Right renal pelvis (tissue), 4 donors: ENCODE measurements at places on chromosomes 5 and 9. TPM values are rescaled to one million over a fixed set of nuclear protein-coding genes. Genes with fewer than 3 reads are reported as not detected.
A peak's percentile ranks its signal among the peaks of the same experiment; 100 is the strongest.

DNA sequence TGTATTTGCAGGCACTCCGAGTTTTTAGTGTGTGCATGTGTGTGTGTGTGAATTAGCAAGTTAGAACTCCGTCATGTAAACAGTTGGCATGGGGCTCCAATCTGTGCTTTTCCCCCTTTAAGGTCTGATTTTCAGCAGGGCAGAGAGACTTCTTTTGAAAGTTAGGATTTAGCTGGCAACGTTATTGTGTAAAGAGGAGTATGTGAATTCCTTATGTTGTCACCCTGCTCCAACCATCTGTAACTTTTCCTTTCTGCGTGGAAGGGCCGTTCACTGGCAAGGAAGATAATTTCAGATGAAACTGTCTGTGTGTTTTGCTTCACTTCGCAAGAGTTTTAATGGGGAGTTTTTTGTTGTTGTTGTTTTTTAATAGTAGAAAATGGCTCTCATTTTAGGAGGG, 332 bp downstream of the SGCD start:
- DNase-seq = peak; percentile 3

GRCh38 chr5:61256474-61256873, 75.6 kb upstream of the ZSWIM6 start:
- no peak for DNase-seq

BNC2 gene
- polyA plus RNA-seq = 11.0 TPM

DNA sequence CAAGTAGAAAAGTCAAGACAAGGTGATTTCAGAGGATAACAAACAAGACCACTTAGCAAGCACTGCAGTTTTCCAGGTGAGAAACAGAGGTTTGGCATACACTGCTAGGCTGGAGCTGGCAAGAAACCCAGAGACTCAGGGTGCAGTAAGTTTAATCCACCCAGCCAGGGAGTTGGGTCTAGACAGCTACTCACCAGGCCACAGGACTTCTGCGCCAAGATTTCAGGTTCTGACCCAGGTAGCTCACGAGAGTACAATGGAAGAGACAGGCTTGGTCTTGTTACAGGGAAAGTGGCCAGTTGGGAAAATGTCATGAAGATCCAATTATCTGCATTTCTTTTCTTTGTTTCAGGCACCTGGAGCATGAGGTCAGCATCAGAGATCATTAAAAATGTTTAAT, 9.8 kb downstream of the SMIM23 start:
- no peak for DNase-seq

DNA sequence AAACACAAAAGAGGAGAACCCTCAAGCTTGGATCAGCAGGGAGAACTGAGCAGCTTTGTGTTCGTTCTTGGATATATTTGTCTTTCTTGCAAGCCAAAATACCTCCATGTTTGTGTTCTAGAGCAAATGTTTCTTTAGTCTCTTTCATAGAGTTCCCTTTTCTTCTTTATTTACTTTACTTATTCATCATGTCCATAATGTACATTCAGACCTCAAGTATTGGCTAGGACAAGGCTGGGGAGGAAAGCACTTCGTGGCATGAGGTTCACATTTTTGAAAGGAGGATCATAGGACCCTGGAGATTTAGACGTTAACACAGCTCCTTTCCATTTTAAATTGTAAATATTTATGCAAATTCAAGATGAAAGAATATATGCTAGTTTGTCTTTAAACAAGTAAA, 590.2 kb upstream of the MEF2C start:
- DNase-seq = no peak

FOXI1 gene
- 7.2 TPM for polyA plus RNA-seq

ADAMTS12 gene
- 16.2 TPM for polyA plus RNA-seq

GRCh38 chr9:87556821-87557220, 59.2 kb downstream of the DAPK1 start:
- no peak for DNase-seq

ZNF618 gene
- 40.4 TPM for polyA plus RNA-seq

DNA sequence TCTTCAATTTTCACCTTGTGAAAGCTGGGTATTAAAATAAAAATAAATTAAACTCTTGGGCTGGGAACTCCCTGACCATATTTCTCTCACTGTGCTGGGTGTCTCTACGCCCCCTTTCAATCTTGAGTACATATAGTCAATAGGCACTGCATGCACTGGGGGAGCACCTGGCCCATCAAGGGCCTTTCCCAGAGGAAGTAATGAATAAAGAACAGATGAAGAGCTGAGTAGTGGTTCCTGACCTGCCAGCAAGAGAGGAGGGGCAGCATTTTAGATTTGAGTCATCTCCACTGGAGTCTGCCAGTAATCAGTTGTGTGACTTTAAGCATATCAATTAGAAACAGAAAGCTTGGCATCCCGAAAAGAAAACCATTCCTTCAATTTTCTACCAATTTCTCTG, 6.2 kb downstream of the MAPKAP1 start:
- DNase-seq = no peak

DNA sequence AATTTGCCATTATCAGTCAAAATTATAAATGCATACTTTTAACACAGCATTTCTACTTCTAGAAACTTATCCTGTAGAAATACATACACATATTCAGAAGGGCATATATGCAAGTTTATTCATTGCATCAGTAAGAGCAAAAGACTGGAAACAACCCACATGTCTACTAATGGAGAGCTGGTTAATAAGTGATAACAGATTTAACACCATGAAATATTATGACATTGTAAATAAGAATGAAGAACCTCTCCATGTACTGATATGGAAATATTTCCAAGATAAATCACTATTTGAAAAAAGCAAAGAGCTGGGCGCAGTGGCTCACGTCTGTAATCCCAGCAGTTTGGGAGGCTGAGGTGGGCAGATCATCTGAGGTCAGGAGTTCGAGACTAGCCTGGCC, 54.5 kb downstream of the ELOVL7 start:
- DNase-seq = no peak

- DNase-seq = no peak
Observed at GRCh38 chr5:159132429-159133040, 32.8 kb upstream of the EBF1 start.

GRCh38 chr9:125486576-125486975, 220.4 kb downstream of the MAPKAP1 start:
- DNase-seq = no peak

GRCh38 chr9:110648696-110649095, 19.9 kb upstream of the MUSK start:
- no peak for DNase-seq

RETREG1 gene
- polyA plus RNA-seq = 35.4 TPM

HMCN2 gene
- polyA plus RNA-seq = 0.50 TPM

- peak; percentile 3 for DNase-seq
Observed at GRCh38 chr9:122265149-122265915, 650 bp downstream of the MRRF start.

DNA sequence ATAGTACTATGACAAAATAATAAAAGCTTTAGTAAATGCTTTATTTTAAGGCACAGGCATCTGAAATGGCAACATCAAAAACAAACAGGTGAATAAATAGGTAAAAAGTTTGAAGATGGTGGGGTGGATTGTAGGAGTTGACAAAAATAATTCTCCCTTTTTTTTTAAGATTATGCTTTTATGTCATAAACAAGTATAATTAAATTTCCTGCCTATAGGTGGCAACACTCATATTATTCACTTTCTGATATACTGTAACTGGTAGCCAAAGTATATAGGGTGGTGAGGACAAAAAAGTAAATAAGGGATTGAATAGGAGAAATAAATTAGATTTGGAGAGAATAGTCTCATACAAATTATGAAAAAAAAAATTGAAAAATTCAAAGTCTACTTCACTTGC, 120.0 kb upstream of the ACOT12 start:
- no peak for DNase-seq

GRCh38 chr5:172180936-172181335, 7.1 kb downstream of the STK10 start:
- no peak for DNase-seq
